ENCODE measurements at places on chromosomes 2 and 18. TPM values are rescaled to one million over a fixed set of nuclear protein-coding genes. Genes with fewer than 3 reads are reported as not detected.

- no peaks in the 10 kb centered on the region for H3K27me3 ChIP-seq
- no peak overlapping the region for H3K27ac ChIP-seq
- H3K36me3 ChIP-seq = no peaks in the 10 kb centered on the region
- peak; percentile 37 for DNase-seq
These were observed 232.6 kb upstream of the PXDN start for GRCh38 chr2:1976728-1977416.

DNA sequence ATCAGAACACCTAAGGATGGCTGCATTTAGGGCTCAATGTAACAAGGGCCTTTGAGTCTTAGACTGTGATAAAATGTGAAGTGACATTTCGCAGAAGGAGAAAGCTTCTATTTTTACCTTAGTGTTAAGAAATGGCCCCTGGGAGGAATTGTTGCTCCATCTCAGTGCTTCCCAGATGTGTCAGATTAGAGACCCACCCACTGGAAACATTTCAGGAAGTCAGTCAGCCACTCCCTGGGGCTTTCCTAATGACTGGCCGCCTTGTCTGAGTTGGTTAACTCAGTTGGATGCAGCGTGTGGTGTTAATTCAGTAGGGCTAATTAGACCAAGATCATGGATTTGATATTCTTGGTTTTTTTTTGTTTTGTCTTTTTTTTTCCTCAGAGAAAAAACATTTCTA lies 355.9 kb downstream of the PIK3C3 start:
- no peak for DNase-seq
- no peak overlapping the region for H3K27ac ChIP-seq
- no peak overlapping the region for H3K4me3 ChIP-seq
- no peaks in the 10 kb centered on the region for H3K4me1 ChIP-seq
- H3K27me3 ChIP-seq = no peaks in the 10 kb centered on the region

The GALNT5 gene
- total RNA-seq = 32.4 TPM

The PLEKHH2 gene
- total RNA-seq = 14.0 TPM

- H3K4me3 ChIP-seq = peak overlapping the region; percentile 20
- H3K4me1 ChIP-seq = peaks cover 3% of the 10 kb centered on the region
- H3K36me3 ChIP-seq = no peaks in the 10 kb centered on the region
- peak; percentile 86 for DNase-seq
These were observed 87.3 kb downstream of the HNRNPLL start for GRCh38 chr2:38515155-38516074.

GRCh38 chr2:197937814-197938213 lies 133.4 kb downstream of the PLCL1 start:
- H3K27me3 ChIP-seq = no peaks in the 10 kb centered on the region
- H3K4me1 ChIP-seq = no peaks in the 10 kb centered on the region
- no peak for DNase-seq

GRCh38 chr18:58080451-58080850 lies 36.4 kb downstream of the NEDD4L start:
- no peak overlapping the region for H3K27ac ChIP-seq
- no peak overlapping the region for H3K4me3 ChIP-seq
- DNase-seq = no peak
- no peaks in the 10 kb centered on the region for H3K27me3 ChIP-seq
- no peaks in the 10 kb centered on the region for H3K36me3 ChIP-seq
- peaks cover 2% of the 10 kb centered on the region for H3K4me1 ChIP-seq

The ERMN gene
- 0.17 TPM for total RNA-seq

DNA sequence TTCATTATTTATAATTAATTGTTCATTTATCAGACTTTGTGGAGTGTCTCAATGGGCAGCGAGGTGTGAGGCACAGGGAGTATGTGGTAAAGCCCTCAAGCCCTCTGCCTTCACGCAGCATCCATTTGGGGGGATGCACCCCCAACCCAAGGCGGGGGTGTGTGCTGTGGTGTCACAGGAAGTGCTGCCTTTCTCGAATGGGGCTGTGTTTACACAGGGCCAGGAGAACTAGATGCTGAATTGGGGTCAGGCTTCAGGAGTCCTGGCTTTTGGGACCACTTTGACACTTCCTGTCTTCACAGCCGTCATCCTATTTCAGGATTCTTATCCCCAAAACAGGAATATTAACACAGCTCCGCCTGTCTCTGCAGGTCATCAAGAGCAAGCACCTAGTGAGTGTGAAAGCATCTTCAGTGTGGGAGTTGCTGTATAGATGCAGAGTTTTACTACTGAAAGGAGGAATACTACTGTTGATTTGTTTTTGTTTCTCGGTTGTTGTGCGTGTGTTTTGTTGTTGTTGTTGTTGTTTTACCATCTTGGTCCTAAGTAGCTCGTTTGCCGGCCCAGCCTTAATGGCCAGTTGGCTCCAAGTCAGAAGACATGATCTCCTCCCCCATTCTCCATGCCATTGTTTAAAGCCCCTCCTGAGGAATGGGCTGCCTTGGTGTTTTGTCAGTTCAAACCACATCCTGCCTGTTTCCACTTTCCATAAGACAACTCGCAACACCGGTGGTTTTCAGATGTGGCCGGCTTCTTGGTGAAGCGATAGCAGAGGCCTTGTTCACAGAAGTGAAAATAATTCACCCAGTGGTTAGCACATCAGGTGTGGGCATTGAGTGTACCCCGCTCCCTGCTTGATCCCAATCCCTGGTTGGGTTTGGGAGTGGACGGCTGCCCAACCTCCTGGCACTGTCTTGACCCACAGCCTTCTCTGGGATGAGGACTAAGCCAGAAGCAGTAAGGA lies 221.3 kb downstream of the BCL2 start:
- H3K36me3 ChIP-seq = no peaks in the 10 kb centered on the region
- H3K27me3 ChIP-seq = peaks cover 5% of the 10 kb centered on the region
- no peak for DNase-seq
- no peak overlapping the region for H3K27ac ChIP-seq
- no peaks in the 10 kb centered on the region for H3K4me1 ChIP-seq

- H3K36me3 ChIP-seq = no peaks in the 10 kb centered on the region
- no peak overlapping the region for H3K27ac ChIP-seq
- no peak overlapping the region for H3K4me3 ChIP-seq
- H3K4me1 ChIP-seq = peaks cover 9% of the 10 kb centered on the region
These were observed 21.6 kb downstream of the EFEMP1 start for GRCh38 chr2:55901941-55902340.

DNA sequence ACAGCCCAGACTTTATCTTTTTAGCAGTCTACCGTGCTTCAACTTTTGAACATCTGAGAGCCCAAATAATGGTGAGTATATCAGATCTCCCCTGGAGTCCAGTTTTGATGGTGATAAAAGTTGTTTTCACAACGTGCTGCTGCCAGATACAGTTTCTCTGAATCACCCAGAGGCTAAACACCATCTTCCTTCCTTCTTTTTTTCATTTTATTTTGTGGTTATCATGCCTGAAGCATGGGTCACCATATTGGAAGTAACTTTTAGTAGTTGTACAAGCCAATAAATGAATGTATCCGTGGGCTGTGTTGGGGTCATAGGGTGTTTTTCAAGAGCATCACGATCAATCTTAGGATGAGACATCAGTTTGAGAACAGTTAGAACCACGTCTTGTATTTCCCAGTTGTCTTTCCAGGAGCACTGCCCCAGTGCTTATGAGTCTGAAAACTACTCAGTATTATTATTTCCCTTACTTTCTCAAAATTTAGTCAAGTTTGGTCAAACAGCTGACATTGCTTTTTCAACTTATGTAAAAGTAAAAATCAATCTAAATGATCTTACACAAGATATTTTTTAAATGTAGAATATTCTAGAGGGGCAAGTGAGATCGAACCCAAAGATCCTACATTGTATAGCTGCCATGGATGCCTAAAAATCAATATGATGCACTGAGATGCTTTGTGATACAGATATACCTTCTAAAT lies 311.4 kb downstream of the CTNNA2 start:
- H3K27ac ChIP-seq = no peak overlapping the region
- H3K27me3 ChIP-seq = no peaks in the 10 kb centered on the region
- no peaks in the 10 kb centered on the region for H3K4me1 ChIP-seq
- H3K4me3 ChIP-seq = no peak overlapping the region
- H3K36me3 ChIP-seq = no peaks in the 10 kb centered on the region

DNA sequence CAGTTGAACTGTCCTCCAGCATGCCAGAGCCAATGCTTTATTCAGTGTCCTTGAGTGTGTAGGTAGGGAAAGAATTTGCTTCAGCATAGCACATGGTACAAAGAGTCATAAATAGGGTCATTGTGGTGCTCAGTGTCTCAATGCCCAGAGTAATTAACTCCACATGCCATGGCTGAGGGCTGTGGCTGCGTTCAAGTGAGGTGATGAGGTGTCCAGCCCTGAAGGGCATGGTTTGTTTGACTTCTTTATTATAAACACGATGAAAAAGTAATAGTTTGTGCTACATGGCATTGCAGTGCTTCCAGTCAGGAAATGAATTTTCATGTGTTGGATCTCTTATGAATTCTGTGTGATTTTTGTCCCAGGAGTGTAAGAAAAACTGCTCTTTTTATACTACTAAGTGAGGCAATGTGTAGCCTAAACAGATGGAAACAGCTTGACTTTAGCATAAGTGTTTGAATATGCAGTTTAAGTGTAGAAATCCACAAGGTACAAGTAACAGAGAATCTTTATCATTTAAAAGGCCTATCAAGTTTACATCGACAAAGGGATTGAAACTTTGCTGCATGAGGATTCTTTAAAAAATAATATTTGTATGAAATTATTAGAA lies 507.9 kb upstream of the CDH2 start:
- H3K36me3 ChIP-seq = no peaks in the 10 kb centered on the region
- peak; percentile 15 for DNase-seq
- no peaks in the 10 kb centered on the region for H3K27me3 ChIP-seq
- no peak overlapping the region for H3K27ac ChIP-seq
- H3K4me1 ChIP-seq = no peaks in the 10 kb centered on the region
- no peak overlapping the region for H3K4me3 ChIP-seq

GRCh38 chr2:3094318-3094717 lies 283.3 kb downstream of the EIPR1 start:
- no peaks in the 10 kb centered on the region for H3K27me3 ChIP-seq
- no peak overlapping the region for H3K27ac ChIP-seq
- H3K4me1 ChIP-seq = no peaks in the 10 kb centered on the region
- H3K36me3 ChIP-seq = no peaks in the 10 kb centered on the region
- no peak overlapping the region for H3K4me3 ChIP-seq
